ENCODE measurements at places on chromosomes 7 and 10.

- DNase-seq: no peak
These were observed 11.5 kb upstream of the DLD start for GRCh38 chr7:107879400-107880035.

DNA sequence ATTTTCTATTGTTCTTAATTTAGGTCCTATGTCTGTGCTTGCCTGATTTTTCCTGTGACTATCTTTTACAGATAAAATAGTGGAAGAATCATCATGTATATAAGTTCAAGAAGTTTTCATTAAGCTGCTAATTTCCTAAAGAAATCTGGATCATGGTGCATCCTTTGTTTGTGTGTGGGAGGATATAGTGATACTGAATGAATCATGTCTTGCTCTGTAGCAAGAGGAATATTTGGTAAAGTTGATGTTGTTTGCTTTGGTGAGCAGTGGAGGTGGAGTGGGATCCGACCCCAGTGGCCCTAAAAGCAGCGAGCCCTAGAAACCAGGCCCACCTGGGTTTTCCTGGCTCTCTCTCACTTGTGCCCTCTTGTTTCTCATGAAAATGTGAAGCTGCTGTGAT, 83.7 kb downstream of the CCNY start:
- DNase-seq: no peak

GRCh38 chr7:148204639-148205304, 385.8 kb upstream of the C7orf33 start:
- DNase-seq: no peak

DNA sequence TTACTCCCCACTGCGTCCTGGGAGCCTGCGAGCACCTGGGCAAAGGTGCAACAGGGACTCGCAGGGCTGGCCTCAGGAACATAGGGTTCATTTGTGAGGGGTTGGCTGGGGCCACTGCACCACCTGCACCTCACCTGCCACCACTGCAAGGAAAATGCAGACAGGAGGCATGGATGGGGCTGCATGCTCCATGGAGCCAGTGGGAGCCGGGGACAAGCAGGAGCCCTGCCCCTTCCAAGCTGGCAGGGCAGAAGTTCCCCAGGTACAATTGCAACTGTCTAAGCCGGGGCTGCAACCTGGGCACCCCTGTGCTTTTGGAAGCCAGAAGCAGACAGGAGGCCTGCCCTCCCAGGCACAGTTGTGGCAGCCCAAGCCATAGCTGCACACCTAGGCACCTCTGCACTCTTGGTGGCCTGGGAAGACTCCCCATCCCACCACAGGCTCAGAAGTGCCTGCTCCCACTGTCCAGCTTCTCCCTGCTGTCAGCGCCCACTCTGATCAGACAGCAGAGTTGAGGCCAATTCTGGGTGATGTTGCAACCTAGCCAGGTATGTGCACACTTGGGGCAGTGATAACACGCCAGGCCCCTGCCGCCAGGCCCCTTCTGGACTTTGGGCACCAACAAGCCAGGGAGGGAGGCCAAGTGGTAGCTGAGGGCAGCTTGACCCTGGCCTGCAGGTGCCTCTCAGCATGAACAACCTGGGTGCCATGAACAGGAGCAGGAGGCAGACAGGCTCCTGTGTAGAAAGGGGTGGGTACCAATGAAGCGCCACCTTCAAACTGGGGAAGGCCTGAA, 58.2 kb downstream of the TMEM106B start:
- no peak for DNase-seq

GRCh38 chr10:3803295-3803926, 18.4 kb upstream of the KLF6 start:
- DNase-seq: no peak

DNA sequence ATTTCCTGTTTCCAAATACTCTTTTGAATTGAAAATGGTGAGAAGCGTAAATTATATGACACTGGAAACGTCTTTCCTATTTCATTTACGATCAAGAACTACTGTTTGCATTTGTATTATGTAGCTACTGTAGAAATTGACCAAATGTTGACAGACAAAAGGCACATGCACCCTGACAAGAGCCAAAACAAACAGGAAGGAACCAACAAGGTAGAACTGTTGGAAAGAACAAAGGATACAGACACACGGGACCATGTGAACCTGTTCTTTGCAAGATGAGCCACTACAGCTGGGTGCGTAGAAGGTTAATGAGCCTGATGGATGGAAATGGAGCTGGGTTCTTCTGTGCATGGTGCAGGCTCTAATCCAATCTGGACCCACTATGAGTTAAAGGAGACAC, 48.4 kb upstream of the FZD8 start:
- DNase-seq: no peak

- DNase-seq: no peak
These were observed 546.6 kb downstream of the INHBA start for GRCh38 chr7:41156268-41156667.

DNA sequence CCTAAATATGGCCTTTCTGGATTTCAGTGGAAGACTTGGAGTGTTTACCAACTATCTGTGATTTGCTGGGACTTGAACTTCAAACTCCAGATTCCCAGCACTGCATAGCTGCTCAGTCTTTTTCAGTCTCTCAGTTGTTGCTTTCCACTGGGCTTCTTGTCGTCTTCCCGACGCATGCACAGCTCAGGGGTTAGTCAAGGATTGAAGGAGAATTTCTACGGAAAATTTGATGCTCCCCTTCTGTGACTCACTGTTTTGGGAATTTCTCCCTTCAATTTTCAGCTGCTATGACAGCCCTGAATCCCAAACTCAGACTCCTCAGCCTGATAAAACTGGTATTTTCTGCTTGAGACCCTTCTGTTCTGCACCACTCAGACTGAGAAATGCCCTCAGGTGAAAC, 91.7 kb downstream of the CYP26A1 start:
- no peak for DNase-seq

- DNase-seq: no peak
These were observed 9.2 kb upstream of the SEMA3E start for GRCh38 chr7:83658126-83658525.

DNA sequence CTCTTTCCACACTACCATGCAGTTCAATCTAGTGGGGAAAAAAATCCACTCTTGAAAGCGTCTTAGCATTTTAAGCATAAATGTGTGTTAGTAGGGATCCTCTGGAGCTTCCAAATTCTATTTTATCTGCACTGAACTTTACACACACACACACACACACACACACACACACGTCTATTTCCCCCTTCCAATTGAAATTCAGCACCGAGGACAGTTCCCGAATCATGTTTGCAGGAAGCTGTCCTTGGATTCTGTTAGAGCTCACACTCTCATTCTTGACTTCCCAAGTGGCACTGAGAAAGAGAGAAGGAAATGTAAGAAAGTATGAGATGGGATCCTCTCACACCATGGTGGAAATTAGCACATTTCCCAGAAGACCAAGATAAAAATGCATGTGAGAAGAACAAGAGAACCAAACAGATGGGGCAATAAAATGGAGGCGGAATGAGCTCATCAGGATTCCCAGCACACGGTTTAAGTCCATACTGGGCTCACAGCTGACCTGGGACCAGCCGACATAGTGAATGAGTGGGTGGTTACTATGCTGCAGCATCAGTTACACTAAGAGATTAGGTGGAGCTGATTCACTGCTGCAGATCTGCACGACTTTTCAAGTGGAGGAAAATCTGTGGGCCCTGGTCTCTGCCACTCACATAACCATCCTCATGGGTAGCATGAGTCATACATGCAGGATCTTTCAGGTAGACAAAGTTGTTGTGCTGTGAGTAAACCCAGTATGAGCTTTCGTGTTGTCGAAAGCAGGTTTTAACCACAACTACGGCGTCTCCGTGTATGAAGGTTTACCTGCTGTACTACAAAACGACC, 3.3 kb upstream of the NPTX2 start:
- DNase-seq: no peak

DNA sequence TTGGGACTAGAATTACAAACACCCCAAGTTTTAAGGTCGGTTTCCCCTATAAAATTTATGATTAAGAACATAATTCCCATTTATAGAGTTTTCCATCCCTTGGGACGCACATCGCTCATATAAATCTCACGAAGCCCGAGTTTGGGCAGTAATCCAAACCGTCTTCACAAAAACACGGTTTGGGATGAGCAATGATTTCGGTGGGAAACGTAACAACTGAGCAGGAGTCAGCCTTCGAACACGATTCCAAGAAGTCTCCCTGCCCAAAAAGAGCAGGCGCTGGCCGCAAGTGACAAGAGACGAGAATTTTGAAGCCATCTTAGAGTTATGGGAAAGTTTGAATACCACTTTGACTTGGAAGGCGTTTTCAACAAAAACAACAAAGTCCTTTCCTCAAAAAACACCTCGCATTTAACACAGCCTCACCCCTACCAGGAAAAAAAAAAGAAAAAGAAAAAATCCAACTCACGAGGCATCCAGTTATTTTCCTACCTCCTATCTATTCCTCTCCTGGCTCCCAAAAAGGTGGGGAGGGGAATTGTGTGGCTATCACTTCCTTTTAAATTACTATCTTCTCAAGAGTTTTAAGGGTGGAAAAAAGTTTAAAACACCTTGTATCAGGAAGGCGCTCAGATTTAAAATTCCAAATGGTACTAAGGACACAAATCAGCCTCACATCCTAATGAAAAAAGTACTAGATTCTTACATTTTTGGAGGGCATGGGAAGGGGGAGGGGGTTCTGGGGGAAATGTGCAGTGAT, 1.6 kb downstream of the SEPHS1 start:
- no peak for DNase-seq

DNA sequence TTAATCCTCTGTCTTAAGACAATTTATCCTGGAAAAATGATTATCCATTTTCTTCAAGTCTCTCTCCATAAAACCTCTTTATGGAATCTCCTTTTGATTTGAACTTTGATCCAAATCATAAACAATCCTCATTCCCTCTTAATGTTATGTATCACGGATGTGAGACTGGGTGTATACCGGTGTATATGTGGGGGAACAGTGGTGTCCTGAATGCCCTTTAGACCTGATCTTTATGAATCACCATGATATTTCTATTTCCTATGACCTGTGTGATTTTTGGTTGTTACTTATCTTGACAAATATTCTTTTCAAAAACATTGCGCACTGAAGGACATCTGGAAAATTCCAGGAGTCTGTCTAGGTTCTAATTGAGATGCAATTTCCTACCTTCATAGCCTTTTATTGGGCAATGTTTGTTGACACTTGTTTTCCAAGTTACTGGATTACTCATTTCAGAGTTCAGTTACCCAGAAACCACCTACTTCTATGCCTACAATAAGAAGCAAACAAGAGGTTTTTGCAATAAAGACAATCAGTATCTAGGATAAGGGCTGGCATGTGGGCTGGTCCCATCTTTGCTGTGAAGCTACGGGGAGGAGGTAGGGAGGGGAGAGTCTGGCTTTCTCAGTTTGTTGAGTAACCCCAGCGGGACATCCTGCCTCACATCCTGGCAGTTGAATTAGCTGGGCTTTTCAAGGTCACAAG, 190.4 kb downstream of the CTTNBP2 start:
- DNase-seq: no peak

GRCh38 chr10:106043863-106044262, 1120.6 kb downstream of the SORCS1 start:
- no peak for DNase-seq

- no peak for DNase-seq
These were observed 238.2 kb upstream of the FAM3C start for GRCh38 chr7:121634356-121634755.

All from stimulated activated naive CD8-positive, alpha-beta T cell treated with anti-CD3 and anti-CD28 coated beads, Interleukin-15, amount 100 ng/mL, for 72 hours (primary cell).